ENCODE measurements at places on chromosomes 4 and X.

- DNase-seq, result no peak
These were observed 166.4 kb downstream of the PARM1 start for GRCh38 chr4:75099321-75099720.

DNA sequence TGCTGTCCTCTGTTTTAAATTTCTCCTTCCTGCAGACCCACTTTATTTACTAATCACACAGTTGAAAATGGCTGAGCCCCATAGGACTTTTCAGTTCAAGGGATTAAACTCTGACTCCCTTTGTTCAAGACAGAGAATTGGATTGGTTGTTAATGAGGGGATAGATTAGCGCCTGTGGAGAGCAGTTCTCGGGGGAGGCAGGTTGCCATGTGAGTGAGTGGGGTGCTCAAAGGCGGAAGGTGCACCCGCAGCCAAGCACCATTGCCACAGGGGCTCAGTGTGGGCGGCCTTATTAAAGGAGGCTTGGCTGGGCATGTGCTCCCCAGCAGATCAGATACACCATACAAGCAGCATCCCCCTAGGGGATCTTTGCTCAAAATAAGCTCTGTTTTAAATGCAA is 7.9 kb upstream of the CBR4 start:
- no peak for DNase-seq

DNA sequence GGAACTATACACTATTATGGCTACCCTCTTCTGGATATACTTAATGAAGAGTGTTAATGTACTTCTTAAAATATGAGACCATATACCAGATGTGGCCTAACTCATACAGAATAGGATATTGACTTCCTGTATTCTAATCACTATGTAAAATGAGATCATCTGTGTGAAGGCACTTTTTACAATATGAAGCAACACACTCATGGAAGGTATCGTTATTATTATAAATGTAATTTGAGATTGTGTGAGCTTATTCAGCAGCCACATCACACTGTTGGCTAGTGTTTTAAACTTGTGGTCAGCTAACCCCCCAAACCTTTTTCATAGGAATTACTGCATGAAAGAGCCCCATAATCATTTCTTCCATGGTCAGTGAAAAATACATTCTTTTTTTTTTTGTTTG is 281.8 kb upstream of the TEX13A start:
- DNase-seq, result no peak

- DNase-seq, result no peak
These were observed 38.8 kb downstream of the ZBTB49 start for GRCh38 chr4:4328840-4329239.

DNA sequence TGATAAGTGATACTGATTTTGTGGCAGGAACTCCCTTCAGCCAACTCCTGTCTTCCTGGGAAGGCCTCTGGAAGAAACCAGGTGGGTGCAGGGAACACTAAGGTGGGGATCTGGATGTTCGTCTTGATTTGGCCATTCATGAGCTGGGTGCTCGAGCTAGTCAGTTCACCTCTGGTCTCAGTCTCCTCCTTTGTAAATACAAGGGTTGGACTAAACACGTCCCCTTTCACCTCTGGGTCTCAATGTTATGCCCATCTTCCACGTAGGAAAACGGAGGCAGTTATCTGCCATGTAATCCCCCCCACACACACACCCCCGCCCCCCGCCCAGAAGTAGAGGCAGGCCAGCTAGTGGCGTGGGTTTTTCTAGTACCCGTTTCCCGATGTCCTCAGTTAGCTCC is 4.1 kb upstream of the RS1 start:
- no peak for DNase-seq

GRCh38 chr4:140637836-140638235 is 69.1 kb upstream of the UCP1 start:
- DNase-seq, result no peak
